ENCODE measurements at places on chromosomes 3 and 15. TPM values are rescaled to one million over a fixed set of nuclear protein-coding genes. Genes with fewer than 3 reads are reported as not detected.

DNA sequence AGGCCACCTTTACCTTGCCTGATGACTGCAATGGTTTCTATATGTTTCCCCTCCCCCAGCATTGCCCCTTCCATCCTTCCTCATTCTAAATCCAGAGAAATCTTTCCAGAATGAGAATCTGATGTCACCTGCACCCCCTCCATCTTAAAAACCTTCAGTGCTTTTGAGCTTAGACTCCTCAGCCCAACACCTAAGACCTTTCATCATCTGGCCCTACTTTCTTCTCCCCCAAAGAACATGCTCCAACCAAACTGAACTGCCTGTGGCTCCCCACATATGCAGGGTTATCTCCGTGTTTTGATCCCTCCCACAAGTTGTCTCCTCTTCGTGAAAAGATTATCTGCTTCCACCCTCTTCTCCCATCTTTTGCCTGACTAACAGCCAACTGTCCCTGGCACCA lies 27.3 kb downstream of the RFTN1 start:
- no peak overlapping the region for H3K4me3 ChIP-seq
- H3K36me3 ChIP-seq: peaks cover 19% of the 10 kb centered on the region
- no peaks in the 10 kb centered on the region for H3K27me3 ChIP-seq
- DNase-seq: no peak

DNA sequence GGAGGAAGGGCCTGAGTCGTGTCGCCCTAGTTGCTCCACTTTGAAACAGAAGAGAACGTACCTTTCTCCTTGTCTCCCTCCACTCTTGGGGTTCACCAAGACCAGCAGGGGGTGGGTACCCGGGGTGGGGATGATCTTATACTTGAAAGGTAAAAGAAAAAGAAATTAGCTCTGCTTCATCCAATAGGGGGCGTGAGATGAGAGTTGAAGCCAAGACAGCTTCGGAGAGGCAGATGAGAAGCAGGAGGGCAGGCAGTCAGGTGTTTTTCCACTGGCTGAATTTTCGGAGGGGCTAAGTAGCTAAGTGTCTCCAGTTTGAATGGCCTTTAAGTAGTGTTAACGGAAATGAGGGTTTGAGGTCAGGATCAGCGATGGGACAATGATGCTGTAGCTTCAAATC lies 100.4 kb downstream of the DGKG start:
- no peaks in the 10 kb centered on the region for H3K36me3 ChIP-seq
- no peaks in the 10 kb centered on the region for H3K27me3 ChIP-seq
- H3K4me3 ChIP-seq: no peak overlapping the region
- no peak for DNase-seq
- H3K27ac ChIP-seq: no peak overlapping the region

GRCh38 chr3:118531816-118532215 lies 502.8 kb downstream of the IGSF11 start:
- H3K36me3 ChIP-seq: no peaks in the 10 kb centered on the region
- H3K27me3 ChIP-seq: no peaks in the 10 kb centered on the region
- DNase-seq: no peak

GRCh38 chr15:67551207-67551743 lies 8.8 kb downstream of the MAP2K5 start:
- no peak overlapping the region for H3K4me3 ChIP-seq
- H3K36me3 ChIP-seq: no peaks in the 10 kb centered on the region
- DNase-seq: no peak
- H3K27me3 ChIP-seq: no peaks in the 10 kb centered on the region

GRCh38 chr3:65330072-65330471 lies 642.3 kb upstream of the ADAMTS9 start:
- H3K27me3 ChIP-seq: peaks cover 15% of the 10 kb centered on the region
- H3K27ac ChIP-seq: no peak overlapping the region
- H3K36me3 ChIP-seq: no peaks in the 10 kb centered on the region
- H3K4me3 ChIP-seq: peak overlapping the region; percentile 24
- H3K4me1 ChIP-seq: no peaks in the 10 kb centered on the region

DNA sequence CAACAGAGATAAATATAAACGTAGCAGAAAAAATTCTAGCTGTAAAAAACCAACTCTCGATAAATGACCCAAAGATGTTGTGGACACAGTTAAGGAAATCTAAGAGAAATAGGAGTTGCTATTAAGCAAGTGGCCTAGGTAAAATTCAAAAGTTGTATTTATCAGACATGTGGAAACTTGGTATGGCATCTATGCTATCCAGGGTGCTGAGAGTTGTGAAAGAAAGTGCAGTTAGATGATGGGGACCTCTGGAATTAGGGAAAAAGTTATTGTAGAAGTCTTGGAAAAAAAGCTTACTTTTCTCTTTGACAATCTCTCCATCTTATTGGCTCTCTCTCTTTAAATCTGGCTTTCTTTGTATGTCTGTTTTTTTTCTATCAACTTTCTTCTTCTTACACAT lies 1090.9 kb downstream of the TBL1XR1 start:
- no peak overlapping the region for H3K4me3 ChIP-seq
- DNase-seq: no peak
- H3K27me3 ChIP-seq: no peaks in the 10 kb centered on the region

DNA sequence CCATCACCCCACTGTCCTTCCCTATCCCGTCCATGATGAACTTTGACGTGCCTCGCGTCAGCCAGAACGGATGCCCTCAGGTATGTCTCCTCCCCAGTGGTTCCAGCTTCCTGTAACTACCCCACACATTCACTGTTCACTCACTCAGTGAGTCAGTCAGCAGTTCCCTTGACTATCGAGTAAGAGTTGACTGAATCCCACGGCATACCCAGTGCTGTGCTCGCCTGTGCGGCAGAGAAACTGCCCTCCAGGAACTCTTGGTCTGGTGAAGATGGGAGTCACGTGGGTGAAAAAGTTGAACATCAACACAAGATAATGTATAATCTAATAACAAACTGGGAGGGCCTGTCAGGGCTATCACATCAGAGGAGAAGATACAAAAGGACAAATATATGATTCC lies 36.7 kb downstream of the CCDC33 start:
- H3K4me1 ChIP-seq: no peaks in the 10 kb centered on the region
- DNase-seq: peak; percentile 47
- H3K36me3 ChIP-seq: no peaks in the 10 kb centered on the region
- no peak overlapping the region for H3K27ac ChIP-seq

GRCh38 chr15:50110285-50110684 lies 8.7 kb downstream of the ATP8B4 start:
- no peak for DNase-seq
- H3K27me3 ChIP-seq: no peaks in the 10 kb centered on the region
- H3K4me1 ChIP-seq: peaks cover 9% of the 10 kb centered on the region
- no peak overlapping the region for H3K27ac ChIP-seq
- H3K36me3 ChIP-seq: no peaks in the 10 kb centered on the region
- H3K4me3 ChIP-seq: no peak overlapping the region

GRCh38 chr3:64026346-64026745 lies 3.1 kb upstream of the PSMD6 start:
- H3K27ac ChIP-seq: no peak overlapping the region
- peaks cover 16% of the 10 kb centered on the region for H3K27me3 ChIP-seq
- no peak overlapping the region for H3K4me3 ChIP-seq
- no peak for DNase-seq
- peaks cover 5% of the 10 kb centered on the region for H3K36me3 ChIP-seq

- peak; percentile 52 for DNase-seq
- no peaks in the 10 kb centered on the region for H3K4me1 ChIP-seq
- H3K4me3 ChIP-seq: no peak overlapping the region
Measured at GRCh38 chr15:51935466-51936104, 36.0 kb downstream of the LEO1 start.

DNA sequence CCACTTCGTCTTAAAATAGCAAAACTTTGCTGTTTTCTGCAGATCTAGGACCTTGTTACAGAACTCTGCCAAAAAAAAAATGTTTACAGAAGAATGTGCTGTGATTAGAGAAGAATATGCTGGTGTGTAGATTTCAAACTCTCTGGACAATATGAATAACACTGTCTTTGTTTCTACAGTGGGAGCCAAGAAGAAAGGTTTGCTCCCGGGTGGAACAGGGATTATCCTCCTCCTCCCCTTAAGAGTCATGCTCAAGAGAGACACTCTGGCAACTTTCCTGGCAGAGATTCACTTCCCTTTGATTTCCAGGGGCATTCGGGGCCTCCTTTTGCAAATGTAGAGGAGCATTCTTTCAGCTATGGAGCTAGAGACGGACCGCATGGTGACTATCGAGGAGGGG lies 27.3 kb downstream of the RBM6 start:
- no peaks in the 10 kb centered on the region for H3K27me3 ChIP-seq
- peaks cover 18% of the 10 kb centered on the region for H3K4me1 ChIP-seq
- H3K4me3 ChIP-seq: no peak overlapping the region
- no peak overlapping the region for H3K27ac ChIP-seq
- DNase-seq: peak; percentile 55

DNA sequence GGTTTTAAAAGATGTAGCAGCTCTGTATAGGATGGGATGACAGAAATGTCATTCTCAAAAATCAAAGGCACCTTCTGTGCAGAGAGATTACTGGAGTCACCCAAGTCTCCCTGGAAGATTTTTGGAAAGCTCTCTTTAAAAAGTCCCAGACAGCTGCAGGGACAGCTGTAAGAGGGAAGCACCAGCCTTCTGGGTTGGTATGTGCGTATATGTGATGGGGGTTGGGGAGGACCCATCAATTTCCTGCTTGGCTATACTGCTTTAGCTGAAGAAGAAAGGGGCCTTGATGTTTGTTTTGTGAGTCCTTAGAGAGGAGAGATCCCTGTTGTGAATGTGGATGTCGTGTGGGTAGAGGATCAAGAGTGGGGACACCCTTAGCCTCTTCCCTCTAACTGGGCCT lies 5.4 kb upstream of the SEC11A start:
- no peak overlapping the region for H3K4me3 ChIP-seq
- H3K36me3 ChIP-seq: no peaks in the 10 kb centered on the region
- H3K27me3 ChIP-seq: no peaks in the 10 kb centered on the region
- H3K4me1 ChIP-seq: peaks cover 11% of the 10 kb centered on the region

GRCh38 chr15:25870938-25871337 lies 7.8 kb upstream of the ATP10A start:
- no peak overlapping the region for H3K4me3 ChIP-seq
- H3K36me3 ChIP-seq: no peaks in the 10 kb centered on the region
- no peaks in the 10 kb centered on the region for H3K27me3 ChIP-seq
- DNase-seq: no peak
- no peak overlapping the region for H3K27ac ChIP-seq

DNA sequence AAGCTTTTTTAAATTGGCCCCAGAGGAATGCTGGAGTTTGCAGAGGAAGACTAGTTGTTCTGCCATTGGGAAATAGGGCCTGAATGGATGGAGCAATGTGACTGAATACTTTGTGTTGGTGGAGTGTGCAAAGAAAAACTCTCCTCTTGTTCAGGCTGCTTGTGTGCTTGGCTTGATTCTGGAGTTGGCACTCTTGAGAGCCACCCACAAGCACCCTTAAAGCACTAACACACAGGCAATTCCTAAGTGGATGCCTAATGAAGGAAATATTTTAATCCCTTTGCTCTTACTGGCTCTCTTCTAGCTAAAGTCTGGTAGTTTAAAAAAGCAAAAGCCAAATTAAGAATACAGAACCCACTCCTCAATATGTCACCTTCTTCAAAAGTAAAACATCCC lies 304.4 kb upstream of the C2CD4B start:
- peak; percentile 82 for DNase-seq
- no peaks in the 10 kb centered on the region for H3K27me3 ChIP-seq
- no peaks in the 10 kb centered on the region for H3K36me3 ChIP-seq
- peak overlapping the region; percentile 92 for H3K27ac ChIP-seq
- H3K4me3 ChIP-seq: peak overlapping the region; percentile 4

DNA sequence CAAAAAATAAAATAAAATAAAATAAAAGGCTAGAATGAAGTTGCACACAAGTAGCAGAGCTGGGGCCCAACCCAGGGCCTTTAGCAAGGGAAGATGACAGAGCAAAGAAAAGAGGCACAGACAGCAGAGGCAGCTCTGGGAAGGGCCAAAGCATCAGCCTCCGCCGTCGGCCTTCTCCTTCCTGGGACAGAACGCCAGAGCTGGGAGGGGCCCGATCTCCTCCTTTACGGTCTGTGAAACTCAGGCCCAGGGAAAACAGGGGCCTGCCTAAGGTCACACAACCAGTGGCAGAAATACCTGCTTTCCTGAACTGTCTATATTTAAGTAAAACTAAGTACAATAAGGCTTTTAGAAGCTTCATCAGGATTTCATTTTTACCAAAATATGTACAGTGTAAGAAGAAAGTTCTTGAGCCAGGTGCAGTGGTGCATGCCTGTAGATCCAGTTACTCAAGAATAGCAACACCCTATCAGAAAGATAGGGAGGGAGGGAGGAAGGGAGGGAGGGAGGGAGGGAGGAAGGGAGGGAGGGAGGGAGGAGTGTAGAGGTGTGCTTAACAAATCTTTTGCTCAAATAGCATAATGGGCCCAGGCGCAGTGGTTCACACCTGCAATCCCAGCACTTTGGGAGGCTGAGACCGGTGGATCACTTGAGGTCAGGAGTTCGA lies 43.0 kb upstream of the MUC4 start:
- DNase-seq: peak; percentile 31
- H3K4me3 ChIP-seq: no peak overlapping the region
- no peak overlapping the region for H3K27ac ChIP-seq

DNA sequence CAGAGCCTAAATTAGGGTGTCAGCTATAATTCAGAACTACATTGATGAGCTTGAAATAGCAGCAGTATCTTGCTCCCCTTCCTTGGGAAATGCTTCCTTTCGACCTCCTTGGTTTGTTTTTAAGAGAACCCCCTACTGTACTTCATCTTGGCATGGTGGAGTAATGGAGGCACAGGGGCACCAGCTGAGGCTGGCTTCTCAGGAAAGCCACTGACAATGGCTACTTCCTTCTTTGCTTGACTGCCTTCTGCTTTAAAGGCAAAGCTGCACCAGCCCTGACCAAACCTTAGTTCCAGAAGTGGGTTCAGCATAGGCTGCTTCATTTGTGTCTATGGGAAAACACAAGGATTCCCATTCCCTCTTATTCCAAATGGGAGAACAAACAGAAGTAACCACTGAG lies 1.5 kb upstream of the FBXL22 start:
- H3K27me3 ChIP-seq: no peaks in the 10 kb centered on the region
- H3K27ac ChIP-seq: no peak overlapping the region
- DNase-seq: peak; percentile 25
- peaks cover 21% of the 10 kb centered on the region for H3K36me3 ChIP-seq

DNA sequence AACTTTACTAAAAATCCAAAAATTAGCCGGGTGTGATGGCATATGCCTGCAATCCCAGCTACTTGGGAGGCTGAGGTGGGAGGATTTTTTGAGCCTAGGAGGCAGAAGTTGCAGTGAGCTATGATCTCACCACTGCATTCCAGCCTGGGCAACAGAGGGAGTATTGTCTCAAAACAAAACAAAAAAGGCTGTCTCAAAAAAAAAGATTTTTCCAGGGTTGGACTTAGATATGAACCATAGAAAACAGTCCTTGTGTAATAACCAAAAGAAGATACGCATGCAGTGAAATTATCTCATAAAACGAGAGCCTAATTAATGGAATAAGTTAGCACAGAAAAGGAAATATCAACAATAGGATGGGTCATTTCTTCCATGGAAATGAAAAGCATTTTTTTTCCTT lies 320.4 kb upstream of the RASGRP1 start:
- DNase-seq: no peak
- no peak overlapping the region for H3K4me3 ChIP-seq
- no peaks in the 10 kb centered on the region for H3K36me3 ChIP-seq
- no peaks in the 10 kb centered on the region for H3K27me3 ChIP-seq

The CACNA2D2 gene
- not detected for total RNA-seq

The MOBP gene
- not detected for total RNA-seq

The TMEM212 gene
- not detected for total RNA-seq

The IFT80 gene
- total RNA-seq: 63.6 TPM

The IRAK2 gene
- total RNA-seq: 4.0 TPM

The CIB1 gene
- total RNA-seq: 21.4 TPM

The AHSG gene
- total RNA-seq: not detected

Measured in osteoblast (primary cell).